Cardiac atrium fibroblast (primary cell): ENCODE measurements at places on chromosomes 16 and 17. TPM values are rescaled to one million over a fixed set of nuclear protein-coding genes. Genes with fewer than 3 reads are reported as not detected.

EXOC7 gene
- 56.0 and 56.1 TPM in 2 replicates for total RNA-seq

SLC25A11 gene
- total RNA-seq: 37.5 and 40.3 TPM in 2 replicates

GRAPL gene
- 1.9 TPM in 1 of 2 replicates, not detected in the other for total RNA-seq

PDIA2 gene
- total RNA-seq: 0.18 and 0.32 TPM in 2 replicates

SPHK1 gene
- 46.9 and 52.3 TPM in 2 replicates for total RNA-seq

ANKRD40CL gene
- not detected in 2 replicates for total RNA-seq
